ENCODE measurements at places on chromosomes 2 and 18.

DNA sequence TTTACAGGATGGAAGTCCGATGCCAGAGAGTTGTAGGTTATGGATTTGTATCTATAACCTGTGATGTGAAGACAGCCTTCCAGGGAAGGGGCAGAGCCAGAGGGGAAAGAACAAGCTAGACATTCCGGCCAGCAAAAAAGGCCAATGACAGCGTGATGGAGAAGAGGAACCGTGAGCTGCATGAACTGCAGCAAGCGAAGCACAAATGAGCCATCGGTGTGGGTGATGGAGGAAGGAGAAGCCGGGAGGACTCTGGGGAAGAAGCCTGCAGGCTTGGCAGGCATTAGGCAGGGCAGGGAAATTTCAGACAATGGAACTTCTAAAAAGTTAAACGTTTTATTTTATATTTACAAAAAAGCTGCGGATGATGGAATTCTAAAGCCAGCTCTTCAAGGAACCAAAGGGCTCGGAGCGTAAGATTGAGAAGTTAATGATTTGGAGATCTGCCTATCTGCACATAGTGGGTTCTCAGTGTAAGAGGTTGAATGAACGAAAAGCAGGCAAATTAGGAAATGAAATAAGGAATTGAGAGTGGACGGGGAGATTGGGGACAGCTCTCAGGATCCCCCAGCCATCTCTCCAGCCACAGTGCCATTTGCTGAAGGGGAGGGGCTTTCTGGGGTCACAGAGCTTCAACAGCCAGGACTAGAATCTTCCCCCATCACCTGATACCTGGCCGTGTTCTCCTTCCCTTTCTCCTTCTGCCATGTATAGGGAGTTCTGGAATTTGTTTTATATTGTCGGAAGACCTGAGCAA is 28.4 kb downstream of the NGEF start:
- DNase-seq, result no peak

- no peak for DNase-seq
Observed at GRCh38 chr2:175568109-175568730, 386.7 kb upstream of the ATP5MC3 start.

DNA sequence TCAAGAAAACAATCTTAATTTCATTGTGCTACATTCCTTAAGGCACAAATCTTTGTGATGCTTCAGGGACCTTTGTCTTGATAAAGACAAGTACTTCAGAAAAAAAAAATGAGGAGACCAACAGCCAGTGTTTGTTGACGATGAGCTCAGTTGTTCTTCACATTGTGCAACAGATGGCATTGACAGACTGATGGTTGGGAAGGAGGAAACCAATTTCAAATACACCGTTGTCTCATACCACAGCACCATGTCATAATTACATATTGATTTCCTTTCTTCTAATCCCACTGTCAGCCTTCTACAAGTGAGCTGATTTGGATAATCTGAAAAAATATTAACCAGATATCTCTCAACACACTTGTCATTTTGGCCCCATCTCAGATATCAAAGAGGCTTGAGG is 53.7 kb upstream of the GRB14 start:
- DNase-seq, result no peak

- DNase-seq, result no peak
Observed at GRCh38 chr2:160303076-160303475, 103.0 kb upstream of the ITGB6 start.

GRCh38 chr2:231421051-231421580 is 25.6 kb downstream of the B3GNT7 start:
- DNase-seq, result no peak

- DNase-seq, result no peak
Observed at GRCh38 chr2:77104554-77104953, 417.6 kb downstream of the LRRTM4 start.

- DNase-seq, result no peak
Observed at GRCh38 chr2:78304678-78305077, 720.8 kb upstream of the REG3G start.

DNA sequence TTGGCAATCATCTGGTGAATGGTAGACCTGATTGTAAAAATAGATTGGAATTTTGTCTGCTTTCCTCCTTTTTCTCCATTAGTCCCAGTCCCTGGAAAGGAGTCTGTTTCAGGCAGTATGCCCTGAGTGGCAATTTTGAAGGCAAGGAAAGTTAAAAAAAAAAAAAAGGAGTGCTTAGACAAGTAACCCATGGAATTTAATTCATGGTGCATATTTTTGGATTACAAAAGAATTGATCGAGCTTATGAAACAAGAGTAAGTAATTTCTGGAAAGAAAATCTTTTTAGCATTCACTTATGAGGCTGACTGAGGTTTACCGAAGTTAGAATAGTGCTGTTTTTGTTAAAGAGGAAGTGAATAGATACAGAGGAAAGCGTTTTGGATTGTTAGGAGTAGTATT is 29.4 kb upstream of the TMEM178A start:
- DNase-seq, result no peak

GRCh38 chr2:118223511-118223991 is 135.3 kb downstream of the INSIG2 start:
- DNase-seq, result peak; percentile 8
